ENCODE measurements at places on chromosomes 11 and 22. TPM values are rescaled to one million over a fixed set of nuclear protein-coding genes. Genes with fewer than 3 reads are reported as not detected.

Gene CRYBB3
- not detected for total RNA-seq

Gene NUP160
- 19.3 TPM for total RNA-seq

GRCh38 chr11:113405724-113406478 lies 18.3 kb downstream of the ANKK1 start:
- DNase-seq = no peak

Gene KCNQ1
- total RNA-seq = not detected

DNA sequence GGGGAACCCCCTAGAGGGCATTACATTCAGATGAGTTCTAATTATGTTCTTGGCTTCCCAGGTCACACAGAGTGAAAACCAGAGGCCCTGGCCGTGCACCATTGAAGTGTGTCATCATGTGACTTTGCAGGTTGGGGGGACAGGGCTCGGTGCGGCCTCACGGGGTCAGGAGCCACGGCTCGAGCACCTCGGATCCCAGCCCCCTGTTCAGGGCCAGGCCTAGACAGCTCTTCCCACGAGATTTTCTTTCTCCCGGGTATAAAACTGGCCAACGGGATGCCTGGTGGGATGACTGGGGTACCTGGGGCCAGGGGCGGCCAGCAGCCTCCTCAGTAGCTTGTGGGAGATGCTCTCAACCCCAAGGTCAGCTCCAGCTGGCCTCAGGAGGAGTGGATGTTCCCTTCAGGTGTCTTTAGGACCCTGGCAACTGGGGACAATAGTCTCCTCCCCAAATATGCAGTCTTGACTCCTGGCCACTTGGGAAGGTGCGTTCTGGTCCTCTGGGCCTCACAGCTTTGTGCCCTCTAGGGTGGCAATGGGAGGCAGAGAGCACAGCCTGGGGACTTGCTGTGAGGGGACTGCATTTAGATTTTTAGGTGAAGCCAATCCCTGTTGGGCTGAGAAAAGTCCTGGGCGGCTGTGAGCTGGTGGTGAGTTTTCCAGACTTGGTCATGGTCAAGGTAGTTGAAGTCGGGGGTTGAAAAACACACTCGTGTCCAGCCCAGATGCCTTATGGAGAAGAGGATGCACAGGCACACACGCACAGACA lies 95.6 kb downstream of the KCNQ1 start:
- peak; percentile 56 for DNase-seq

DNA sequence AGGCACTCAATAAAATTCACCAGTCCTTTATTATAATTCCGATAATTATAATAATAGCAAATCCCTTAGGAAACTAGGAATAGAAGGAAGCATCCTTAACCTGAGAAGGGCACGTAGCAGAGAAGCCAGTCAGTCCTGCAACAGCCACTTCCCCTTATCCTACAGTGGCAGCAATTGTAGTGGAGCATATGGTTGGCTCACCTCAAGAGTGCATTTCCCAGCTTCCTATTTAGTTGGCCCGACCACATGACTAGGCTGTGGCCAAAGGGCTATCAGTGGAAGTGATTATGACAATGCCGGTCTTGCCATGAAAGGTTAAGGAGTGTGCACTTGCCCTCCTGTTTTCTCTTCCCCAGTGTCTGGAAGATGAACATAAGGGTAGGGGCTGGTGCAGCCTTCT lies 27.0 kb downstream of the TESMIN start:
- DNase-seq = no peak

Gene RPS6KA4
- total RNA-seq = 32.7 TPM
